D721Med (cell line): ENCODE measurements at places on chromosomes 1 and 21.

GRCh38 chr1:18557621-18558465 is 72.8 kb upstream of the PAX7 start:
- DNase-seq: no peak

- no peak for DNase-seq
These were observed 217.2 kb downstream of the CHRM3 start for GRCh38 chr1:239603530-239603929.

GRCh38 chr1:70091811-70092210 is 113.6 kb downstream of the LRRC40 start:
- no peak for DNase-seq

- no peak for DNase-seq
These were observed 19.2 kb upstream of the UBR4 start for GRCh38 chr1:19229229-19229628.
